ENCODE measurements at places on chromosomes 7 and 10.
A peak's percentile ranks its signal among the peaks of the same experiment; 100 is the strongest.

GRCh38 chr7:2166625-2167280, 66.0 kb downstream of the MAD1L1 start:
- DNase-seq: no peak

DNA sequence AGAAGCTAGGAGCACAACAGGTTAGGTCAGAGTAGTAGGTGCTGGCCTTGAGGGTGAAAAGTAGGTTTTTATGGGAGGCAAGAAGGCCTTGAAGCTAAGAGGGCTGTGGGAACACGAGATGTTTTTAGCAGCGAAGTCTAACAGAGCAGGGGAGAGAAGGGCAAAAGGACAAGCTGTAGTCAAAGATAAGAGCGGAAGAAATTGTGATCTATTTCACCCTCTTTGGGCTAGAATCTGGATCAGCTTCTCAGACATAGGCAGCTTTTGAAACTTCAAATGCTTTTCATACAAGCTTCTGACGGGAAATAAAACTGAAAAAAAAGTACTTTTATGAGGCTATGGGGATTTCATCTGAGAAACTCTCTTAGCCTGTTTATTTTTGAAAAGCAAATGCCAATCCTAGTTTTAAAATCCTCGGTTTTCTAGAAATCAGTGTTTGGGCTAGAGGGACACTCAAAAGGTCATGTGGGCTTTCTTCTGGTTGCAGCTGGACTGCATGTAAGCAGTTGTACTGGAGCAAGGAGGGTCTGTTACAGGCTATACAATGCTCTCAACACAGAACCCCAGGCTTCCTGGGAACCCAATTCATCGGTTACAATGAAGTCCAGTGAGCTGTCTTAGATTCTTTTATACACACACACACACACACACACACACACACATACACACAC, 83.6 kb downstream of the RNF216 start:
- DNase-seq: no peak

GRCh38 chr7:49321843-49322242, 397.5 kb downstream of the CDC14C start:
- DNase-seq: no peak

DNA sequence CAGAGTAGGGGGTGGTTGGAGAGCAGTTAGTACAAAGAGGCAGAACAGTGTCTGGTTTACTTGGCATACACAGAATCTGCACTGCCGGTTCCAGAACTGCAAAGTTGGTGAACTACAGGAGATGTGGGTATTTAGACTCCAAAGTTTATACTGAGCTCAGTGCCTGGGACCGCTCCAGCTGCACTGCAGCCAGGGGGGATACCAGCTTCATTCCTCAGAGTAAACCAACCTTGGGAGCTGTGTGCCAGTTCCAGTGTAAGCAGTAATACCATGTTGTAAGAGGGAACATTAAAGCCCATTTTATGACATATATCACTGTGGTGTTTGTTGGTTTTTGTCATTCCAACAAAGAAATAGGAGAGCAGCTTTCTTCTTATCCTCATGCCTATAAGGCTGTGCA, 23.4 kb downstream of the LOXL4 start:
- DNase-seq: no peak

DNA sequence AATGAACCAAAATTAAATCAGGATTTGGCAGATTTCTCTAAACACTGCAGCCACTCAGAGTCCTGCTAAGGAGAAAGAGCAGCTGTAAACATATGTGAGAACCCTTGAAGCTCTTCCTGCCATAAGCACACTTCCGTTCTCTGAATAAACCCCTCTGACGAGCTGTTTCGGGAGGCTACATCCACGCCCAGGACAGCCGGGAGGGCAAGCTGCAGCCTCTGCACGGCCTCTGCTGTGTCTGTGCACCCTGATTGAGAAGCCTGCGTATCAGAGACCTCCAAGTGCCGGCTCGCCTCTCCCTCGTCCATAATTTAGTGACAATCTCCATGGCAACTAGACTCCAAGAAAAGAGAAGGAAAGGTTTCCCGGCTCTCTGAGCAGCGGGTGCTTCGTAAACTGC, 114.4 kb downstream of the PTPRN2 start:
- no peak for DNase-seq

DNA sequence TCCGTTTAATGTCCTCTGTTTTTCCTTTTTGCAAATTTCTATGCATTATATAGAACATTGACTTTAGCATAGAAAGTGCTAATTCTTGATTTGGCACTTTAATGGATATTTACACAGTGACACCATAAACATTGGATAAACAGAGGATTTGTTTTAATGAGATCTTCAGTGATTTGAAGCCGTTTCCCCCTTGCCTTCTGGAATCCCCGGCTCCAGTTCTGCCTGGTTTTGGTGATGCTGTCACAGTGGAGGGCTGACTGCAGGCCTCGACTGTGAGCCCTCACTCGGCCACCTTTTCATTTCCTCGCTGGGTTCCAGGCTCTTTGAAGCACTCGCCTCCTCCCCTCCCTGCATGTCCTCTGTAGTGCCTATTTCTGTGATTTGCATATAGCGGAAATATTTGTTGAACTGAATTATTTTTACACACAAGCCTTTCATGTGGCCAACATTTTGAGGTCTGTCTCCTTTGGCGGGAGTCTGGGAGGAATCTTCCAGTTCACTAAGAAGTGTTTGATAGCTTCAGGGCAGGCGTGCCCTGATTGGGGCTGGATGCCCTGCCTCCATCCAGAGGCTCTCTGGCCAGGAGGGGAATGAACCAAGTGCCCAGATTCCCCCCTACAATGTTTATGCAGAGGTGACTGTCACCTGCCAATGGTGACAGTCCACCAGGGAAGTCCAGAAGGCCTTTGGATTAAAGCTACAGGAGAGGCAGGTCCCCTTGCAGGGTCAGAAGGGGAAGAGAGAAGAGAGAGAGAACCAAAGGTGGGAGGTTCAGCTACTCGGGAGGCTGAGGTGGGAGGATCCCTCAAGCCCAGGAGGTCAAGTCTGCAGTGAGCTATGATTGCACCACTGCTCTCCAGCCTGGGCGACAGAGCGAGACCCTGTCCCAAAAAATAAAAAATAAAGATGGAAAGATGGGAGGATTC, 67.5 kb downstream of the CUX1 start:
- DNase-seq: no peak

DNA sequence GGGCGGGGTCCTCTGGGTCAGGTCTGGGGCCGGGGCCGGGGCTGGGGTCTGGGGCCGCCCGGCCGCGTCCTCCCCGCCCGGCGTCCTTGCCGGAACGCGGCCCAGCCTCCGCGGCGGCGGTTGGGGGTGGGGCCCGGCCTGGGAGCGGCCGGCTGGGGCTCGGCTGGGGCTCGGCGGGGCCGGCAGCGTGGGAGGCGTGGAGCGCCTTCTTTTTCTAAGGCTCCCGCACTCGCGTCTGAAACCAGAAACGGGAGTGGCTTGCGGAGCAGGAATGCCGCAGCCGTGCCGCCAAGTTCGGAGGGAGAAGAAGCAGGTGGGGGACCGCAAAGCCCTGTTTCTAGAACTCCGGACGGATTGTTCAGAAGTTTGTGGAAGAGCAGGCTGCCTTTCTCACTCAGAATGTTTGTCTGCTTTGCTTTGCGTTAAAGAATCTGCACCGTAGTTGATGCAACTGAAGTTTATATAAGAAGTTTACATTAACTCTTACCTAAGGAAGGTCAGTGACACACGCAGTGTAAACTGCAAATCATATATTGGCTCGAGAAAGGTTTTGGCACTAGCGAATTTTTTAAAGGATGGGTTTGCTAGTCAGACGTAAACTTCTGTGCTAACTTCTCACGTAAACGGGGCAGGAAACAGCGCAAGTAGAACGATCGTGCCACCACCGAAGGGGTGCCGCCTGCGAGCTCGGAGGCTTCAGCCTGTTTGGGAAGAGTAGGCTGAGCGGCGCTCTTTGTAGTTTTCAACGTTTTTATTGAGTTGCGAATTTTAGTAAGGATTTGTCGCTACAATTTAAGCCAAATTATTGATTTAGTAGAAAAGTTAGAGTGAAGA, 729 bp downstream of the DNAJB6 start:
- peak; percentile 58 for DNase-seq

DNA sequence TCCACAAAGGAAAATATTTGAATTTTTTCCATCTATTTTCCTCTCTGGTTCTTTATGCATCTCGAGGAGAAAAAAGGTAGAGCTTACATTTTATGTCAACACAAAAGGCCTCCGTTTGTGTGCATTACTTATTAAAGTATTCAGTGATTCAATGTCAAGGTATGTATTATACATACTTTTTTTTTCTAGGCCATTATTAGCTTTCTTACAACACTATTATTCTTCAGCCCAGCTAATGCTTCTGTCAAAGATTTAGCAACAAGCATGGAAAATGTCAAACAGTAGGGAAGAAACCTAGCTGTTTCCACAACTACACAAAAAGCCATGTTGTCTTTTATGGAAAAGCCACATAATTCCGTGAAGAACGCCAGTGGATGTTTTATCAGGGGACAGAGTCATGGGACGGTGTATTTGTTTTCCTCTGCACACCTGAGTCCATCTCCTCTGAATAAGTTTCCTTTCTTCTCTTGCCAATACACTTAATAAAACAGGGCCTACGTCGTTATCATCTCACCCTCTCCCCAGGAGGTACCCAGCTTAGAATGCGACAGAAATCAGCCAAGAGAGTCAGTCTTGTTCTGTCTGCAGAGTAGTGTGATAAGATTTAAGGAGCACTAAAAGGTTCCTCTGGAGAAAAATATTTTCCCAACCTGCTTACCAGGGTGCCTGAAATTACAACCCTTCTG, 209.7 kb upstream of the AUTS2 start:
- no peak for DNase-seq

DNA sequence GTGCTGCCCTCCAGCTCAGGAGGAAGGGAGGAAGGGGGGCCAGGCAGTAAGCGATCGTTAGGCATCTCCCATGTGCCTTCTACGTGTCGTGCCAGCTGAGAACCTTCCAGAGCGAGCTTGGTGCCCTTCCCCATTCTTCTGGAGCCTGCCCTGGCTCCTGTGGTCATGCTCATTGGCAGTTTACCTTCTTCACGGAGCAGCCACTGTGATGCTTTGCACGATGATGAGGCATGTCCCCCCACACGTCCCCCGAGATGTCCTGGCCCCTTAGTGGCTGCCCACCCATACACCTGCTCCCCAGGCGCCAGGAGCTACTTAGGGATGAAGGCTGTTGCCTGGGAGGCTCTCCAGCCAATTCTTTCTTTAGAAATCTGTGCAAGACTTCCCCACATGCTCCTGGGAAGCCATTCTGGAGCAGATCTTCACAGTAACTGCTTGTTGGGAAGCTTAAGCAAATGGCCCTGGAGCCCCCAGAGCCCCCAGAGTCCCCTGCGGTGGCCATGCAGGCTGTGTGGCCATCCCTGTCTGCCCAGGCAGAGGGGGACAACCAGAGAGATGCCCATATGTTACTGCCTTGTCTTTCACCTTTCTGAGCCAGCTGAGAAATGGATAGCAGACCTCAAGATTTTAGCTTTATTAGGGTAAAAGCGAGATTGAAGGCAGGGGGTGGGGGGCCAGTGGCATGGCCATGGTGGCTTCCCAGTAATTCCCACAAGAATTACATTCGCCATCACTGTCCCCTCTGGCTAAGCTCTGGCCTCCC, 199.0 kb downstream of the EBF3 start:
- DNase-seq: no peak

GRCh38 chr7:35725280-35725680, 30.3 kb upstream of the HERPUD2 start:
- DNase-seq: no peak

GRCh38 chr10:90470966-90471365, 386.9 kb downstream of the HTR7 start:
- DNase-seq: peak; percentile 13

DNA sequence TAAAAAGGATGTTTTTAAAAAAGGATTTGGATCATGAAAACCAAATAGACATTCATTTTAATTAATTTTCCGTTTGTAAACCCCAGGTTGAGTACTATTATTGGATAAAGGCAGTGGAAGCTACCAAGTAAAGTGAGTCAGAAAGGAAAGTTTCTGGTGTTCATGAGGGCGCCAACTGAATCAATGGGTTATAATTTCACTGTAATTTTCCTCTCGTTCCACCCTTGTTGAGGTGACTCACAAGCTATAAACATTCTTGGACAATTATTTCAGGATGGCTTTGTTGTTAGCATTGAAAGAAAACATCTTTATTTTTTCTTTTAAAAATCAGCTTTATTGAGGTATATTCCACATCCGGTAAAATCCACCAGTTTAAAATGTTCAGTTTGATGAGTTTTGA, 5.1 kb upstream of the FAM133B start:
- no peak for DNase-seq

DNA sequence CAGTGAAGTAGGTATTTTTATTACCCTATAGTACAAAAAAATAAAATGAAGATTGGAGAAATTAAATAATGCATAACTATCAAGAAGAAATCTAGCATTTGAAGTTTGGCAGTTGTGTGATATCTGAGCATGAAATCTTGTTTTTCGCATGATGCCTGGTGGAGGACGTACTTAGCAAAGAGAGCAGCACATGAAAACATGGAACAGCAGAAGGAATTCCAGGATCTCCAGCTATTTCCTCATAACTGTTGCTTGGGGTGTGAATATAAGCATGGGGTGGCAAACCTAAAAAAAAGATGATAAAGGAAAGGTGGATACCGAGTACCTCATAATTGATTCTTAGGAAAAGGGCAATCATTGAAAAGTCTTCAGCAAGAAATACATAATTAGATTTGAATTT, 174.3 kb upstream of the FAM3C start:
- no peak for DNase-seq
